H54 (cell line): ENCODE measurements at places on chromosomes 4 and X.

DNA sequence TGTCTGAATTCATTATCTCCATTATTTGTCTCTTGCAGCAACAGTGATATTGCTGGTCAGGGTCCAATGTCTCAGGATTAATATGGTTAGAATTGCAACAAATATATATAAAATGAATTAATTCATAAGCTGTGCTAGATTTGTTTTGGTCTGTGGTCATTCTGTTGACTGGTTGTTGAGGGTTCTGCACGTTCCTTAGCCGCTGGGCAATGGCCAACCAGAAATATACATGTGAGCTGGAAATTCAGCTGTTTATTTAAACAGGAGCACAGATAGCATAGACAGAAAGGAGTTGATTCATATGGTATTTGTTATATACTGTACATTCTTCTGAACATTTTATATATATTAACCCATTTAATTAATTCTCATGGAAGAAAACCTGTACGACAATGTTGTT, 100.8 kb downstream of the RPA4 start:
- DNase-seq, result no peak

- DNase-seq, result no peak
Measured at GRCh38 chr4:150641612-150642011, 59.7 kb downstream of the MAB21L2 start.

GRCh38 chr4:41485041-41485440, 52.9 kb upstream of the LIMCH1 start:
- no peak for DNase-seq

GRCh38 chr4:173879509-173879908, 349.5 kb upstream of the HAND2 start:
- no peak for DNase-seq

DNA sequence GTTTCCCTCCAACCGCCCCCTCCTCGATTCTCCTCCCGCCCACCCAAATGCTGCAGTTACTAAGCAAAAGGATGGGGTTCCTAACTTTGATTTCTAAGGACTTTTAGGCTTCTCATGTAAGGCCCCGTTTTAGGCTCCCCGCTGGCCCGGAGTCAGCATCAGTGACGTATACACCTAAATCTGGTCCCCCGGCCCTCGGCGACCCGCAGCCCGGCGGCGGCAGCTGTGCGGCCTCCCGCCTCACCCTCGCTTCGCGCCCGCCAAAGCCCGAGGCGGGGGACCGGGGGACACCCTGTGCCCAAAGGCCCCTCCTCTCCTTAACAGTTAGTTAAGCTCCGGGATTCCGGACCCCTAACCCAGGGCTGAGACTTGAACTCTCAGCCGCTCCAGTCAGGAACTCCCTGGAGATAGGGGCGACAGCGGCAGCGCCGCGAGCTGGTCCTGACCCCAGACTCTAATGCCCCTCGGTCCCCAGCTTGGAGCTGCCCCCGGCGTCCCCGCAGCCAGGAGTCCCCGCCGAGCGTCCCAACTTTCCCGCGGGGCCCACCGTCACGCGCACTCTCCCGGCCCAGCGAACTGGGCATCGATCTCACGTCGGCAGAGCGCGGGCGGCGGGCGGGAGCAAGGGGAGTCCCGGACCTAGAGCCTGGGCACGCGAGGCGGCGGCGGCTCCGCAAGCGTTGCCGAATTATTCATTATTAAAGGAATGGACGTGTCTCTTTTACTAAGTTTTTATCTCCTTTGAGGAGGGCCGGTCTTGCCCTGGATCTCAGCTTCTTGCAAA, 1.5 kb upstream of the NR3C2 start:
- no peak for DNase-seq

DNA sequence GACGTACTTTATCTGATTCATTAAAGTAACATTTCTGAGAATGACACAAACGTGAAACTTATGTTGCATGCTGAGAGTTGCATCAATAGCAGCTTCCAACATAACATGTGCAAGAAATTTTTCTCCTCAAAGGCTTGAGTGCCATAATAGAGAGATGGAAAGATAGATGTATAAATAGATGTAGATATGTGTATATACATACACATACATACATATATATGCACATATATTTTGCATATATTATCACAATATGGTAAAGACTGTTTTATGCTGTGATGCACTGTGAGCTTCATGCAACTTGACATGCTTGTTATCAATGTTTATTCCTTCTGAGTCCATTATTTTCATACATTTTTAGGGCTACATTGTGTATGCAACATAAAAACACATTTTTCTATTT, 270.6 kb upstream of the GALNTL6 start:
- no peak for DNase-seq

DNA sequence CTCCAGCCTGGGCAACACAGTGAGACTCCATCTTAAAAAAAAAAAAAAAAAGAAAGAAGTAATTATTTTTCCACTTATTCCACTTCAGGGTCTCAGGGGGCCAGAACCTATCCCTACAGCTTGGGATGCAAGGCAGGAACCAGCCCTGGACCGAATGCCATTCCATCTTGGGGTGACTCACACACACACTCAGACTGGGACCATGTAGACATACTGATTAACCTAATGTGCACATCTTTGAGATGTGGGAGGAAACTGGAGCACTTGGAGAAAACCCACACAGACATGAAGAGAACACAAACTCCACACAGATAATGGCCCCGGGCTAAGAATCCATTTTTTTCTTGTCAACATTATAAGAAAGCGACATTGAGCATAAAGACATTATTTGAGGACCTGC, 132.5 kb downstream of the PTTG2 start:
- DNase-seq, result no peak

GRCh38 chrX:54452920-54453319, 12.7 kb downstream of the TSR2 start:
- DNase-seq, result no peak

DNA sequence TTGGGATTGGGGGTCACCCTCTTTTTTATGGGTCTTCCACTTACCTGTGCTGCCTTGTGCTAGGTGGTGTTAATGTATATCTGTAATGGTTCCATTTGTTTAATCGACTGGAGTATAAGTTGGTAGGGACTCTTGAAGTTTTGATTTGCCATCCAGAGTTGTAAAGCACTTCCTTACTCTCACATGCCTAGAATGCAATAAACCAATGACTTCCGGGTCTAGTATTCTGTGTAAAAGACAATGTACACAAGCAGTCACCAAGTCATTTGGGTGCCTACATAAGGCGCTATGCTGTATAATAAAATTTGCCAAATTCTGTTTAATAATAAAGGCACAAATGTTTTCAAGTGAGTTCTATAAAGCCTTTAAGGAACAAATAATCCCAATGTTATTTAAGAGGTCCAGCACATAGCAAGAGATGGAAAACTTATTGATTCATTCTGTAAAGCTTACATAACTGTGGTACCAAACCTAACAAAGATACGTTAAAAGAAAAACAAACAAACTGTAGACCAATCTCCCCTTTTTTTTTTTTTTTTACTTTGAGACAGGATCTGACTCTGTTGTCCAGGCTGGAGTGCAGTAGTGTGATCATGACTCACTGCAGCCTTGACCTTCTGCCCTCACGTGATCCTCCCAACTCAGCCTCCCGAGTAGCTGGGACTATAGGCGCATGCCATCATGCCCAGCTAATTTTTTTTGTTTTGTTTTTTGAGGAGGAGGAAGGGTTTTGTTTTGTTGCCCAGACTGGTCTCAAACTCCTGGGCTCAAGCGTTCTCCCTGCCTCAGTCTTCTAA, 41.5 kb upstream of the HPRT1 start:
- no peak for DNase-seq

DNA sequence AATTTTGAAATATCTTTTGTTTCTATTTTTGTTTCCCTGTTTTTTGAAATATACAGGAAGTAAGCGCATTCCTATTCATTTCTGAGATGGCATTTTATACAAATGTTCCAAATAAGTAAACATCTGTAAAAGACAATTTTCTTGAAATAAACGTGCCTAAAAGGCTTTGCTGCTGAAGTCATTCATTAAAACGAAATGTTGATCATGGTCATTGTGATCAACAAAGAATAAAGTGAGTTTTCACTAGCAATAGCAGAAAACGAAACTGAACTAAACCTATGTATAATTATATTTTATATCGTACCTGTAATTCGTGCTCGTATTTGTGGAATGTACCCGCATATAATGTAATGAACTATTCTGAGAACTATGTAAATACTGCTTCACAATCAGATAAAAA, 221.2 kb downstream of the MGST2 start:
- DNase-seq, result no peak

GRCh38 chrX:10015723-10016518, 48.8 kb downstream of the CLDN34 start:
- DNase-seq, result no peak

- DNase-seq, result peak; percentile 56
Measured at GRCh38 chr4:77818073-77818601, 1.0 kb downstream of the CNOT6L start.

DNA sequence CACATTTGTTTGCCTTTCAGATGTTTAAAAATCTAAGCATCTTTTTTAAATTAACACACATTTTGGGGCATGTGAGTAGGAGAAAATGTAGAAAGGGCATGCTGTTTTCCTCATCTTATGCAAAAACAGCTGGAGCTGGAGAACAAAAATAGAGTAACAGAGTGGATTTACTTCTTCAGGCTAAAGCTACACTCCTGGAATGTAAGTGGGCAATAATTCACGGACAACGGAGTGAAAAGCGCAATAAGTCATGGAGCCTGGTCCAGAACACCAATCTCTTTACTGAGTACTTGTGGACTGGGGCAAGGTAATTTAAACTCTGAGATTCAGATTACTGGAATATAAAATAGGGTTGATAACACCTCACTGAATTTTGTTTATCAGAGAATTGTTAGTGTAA, 1018.8 kb upstream of the HS3ST1 start:
- no peak for DNase-seq

DNA sequence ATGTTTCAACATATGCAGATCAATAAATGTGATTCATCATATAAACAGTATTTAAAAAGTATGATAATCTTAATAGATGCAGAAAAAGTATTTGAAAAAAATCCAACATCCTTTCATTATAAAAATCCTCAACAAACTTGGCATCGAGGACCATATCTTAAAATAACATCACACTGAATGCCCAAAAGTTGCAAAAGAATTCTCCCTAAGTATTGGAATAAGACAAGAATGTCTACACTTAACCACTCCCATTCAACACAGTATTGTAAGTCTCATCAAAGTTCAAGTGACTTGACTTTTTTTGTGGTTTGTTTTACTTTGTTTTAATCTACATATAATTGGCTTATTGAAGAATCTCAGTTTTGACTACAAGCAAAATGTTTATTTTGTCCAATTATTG, 779.0 kb upstream of the SLIT2 start:
- no peak for DNase-seq

- DNase-seq, result no peak
Measured at GRCh38 chr4:32858361-32858760, 2138.2 kb downstream of the PCDH7 start.

- no peak for DNase-seq
Measured at GRCh38 chr4:103137446-103137827, 37.8 kb upstream of the BDH2 start.

GRCh38 chr4:129092631-129093190, 628 bp downstream of the SCLT1 start:
- no peak for DNase-seq
